ENCODE measurements at places on chromosomes 1 and 21.
A peak's percentile ranks its signal among the peaks of the same experiment; 100 is the strongest.

- DNase-seq: peak; percentile 12
These were observed 32.4 kb downstream of the PRMT2 start for GRCh38 chr21:46667741-46668380.

GRCh38 chr1:28506907-28507246 lies 1.0 kb downstream of the RCC1 start:
- DNase-seq: peak; percentile 14

DNA sequence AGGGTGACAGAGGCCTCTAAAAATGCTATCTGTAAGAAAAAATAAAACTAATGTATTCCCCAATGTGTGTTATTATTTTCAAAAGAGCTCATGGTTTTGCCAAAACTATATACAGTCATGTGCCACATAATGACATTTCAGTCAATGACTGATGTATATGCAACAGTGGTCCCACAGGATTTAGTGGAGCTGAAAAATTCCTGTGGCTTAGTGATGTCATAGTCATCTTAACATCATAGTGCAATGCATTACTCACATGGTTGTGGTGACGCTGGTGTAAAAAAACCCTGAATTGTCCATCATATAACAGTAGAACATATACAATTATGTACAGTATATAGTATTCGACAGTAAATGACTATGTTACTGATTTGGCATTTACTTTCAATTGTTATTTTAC lies 172.4 kb downstream of the CACNA1E start:
- no peak for DNase-seq

- no peak for DNase-seq
These were observed 8.9 kb upstream of the SGIP1 start for GRCh38 chr1:66525086-66525485.

DNA sequence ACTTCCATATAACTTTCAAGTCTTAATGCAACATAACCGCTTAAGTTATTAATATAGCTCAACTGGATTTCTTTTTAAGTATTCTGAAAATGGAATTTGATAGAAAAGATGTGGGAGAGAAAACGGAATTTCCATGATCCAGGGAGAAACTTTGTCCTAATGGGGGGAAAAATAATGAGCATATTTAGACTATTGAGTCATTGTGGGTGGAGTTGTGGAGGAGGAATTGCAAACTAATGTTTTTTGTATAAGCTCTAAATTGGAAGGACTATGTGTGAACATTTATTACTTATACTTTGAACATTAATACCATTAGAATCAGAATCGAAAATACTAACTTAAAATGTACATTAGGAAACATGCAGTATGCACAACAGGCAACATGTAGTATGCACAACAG lies 159.9 kb upstream of the NEGR1 start:
- DNase-seq: no peak

- no peak for DNase-seq
These were observed 7.9 kb upstream of the OR2B11 start for GRCh38 chr1:247465796-247466195.

GRCh38 chr1:93839307-93839706 lies 39.7 kb downstream of the DNTTIP2 start:
- no peak for DNase-seq

DNA sequence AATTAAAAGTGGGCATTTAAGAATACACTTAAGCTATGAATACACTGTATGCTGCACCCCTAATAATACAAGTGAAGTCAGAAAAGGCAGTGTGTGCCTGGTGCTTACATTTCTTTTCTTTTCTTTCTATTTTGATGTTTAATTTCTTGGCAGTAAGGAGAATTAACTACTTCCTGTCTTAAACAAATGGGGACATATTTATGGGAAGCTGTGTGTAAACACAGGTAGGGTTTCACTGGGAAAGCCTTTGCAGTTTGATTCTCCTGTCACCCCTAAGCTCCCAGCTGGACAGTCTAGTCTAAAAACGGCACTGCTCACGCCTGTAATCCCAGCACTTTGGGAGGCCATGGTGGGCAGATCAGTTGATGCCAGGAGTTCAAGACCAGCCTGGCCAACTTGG lies 146.0 kb downstream of the MIS18A start:
- DNase-seq: no peak

DNA sequence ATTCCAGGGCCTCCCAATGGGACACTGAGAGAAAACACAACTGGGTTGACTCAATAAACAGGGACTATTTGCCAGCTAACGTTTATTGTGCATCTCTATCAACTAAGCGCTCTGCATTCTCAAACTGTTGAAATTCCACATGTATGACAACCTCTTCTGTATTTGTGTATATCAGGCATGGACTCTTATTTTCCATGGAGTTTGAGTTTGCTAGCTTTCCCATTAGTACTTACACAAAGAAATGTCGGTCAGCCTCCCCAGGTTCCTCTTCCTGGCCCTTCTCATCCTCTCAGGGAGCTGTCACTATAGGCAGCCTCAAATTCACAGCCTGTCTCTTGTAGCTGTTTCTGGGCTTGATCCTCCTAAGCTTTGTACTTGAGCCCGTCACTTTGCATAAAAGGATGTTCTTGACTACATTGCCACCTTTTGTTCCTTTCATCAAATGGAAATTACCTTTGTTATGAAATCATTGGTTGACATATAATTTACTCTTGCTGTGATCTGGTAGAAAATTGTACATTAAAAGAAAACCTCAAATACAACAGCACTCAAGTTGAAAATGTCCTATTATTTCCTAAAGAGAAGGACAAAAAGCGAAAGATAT lies 60.0 kb upstream of the NTPCR start:
- DNase-seq: no peak

GRCh38 chr1:176193023-176193422 lies 14.1 kb downstream of the COP1 start:
- DNase-seq: no peak

All from kidney capillary endothelial cell (primary cell).